ENCODE measurements at places on chromosomes 1 and 21.
A peak's percentile ranks its signal among the peaks of the same experiment; 100 is the strongest.

DNA sequence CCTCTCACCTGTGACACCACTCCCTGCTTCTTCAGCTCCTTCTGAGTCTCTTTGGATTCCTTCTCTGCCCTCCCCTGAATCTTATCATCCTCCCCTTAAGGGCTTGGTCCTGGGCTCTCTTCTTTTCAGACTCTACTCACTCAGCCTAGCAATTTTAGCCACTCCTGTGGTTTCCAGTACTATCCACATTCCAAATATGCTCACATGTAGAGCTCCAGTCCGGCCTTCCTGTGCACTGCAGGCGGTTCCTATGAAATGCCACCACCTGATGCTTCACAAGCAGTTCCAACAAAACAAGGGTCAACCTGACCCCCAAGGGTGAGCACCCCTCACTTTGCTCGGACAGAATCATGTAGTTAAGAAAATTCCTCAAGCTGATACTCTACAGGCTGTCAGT, 35.9 kb downstream of the MAB21L3 start:
- DNase-seq, result no peak
- no peak overlapping the region for H3K4me3 ChIP-seq
- H3K36me3 ChIP-seq, result no peaks in the 10 kb centered on the region
- H3K27ac ChIP-seq, result no peak overlapping the region
- peaks cover 5% of the 10 kb centered on the region for H3K4me1 ChIP-seq

DNA sequence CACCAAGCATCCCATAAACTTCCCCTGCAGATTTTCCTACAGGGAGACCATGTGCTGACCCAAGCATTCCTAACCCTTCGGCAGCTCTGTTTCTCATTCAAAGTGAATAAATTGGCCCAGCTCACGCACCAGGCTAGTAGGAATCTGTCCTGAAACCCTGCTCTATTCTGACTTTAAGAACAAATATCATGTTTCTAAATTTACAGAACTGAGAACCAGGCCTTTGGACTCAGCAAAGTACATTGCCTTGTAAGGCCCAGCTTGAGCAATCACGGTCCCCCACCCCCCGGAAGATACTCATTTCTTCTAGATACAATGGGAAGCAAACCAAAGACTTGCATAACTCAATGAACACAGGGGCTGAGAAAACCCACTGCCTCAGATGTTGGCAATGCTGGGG, 160.1 kb upstream of the NFIA start:
- DNase-seq, result no peak
- peaks cover 4% of the 10 kb centered on the region for H3K4me1 ChIP-seq
- no peak overlapping the region for H3K4me3 ChIP-seq

- no peak overlapping the region for H3K27ac ChIP-seq
- H3K4me3 ChIP-seq, result no peak overlapping the region
- DNase-seq, result no peak
- H3K36me3 ChIP-seq, result no peaks in the 10 kb centered on the region
Measured at GRCh38 chr1:207965392-207966387, 54.8 kb upstream of the CD34 start.

DNA sequence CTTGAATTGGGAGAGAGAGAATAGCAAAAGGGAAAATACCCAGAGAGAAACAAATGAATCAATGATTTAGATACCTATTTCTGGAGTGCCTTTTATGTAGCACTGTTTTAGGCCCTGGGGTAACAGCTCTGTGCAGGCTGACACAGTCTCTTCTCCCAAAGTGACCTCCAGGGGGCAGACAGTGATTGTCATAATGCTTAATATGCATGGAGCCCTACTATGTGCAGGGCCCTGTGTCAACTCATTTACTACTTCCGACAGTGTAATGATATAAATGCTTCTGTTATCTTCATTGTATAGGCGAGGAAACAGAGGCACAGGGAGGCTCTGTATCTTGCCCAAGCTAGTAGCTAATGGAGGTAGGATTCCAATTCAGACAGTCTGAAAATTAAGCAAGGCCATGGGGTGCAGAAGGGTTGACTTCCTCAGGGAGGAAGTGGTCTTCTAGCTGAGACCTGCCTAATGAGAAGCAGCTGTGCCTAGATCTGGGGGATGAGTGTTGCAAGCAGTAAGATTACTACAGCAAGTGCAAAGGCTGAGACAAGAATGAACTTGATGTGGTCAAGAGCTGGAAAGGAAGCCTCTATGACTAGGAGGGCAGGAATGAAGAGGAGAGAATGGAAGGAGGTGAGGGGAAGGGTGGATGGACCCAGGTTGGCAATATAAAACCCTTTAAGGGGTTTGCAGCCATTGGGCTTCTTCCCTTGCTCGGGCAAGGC, 16.2 kb upstream of the SERINC2 start:
- H3K4me1 ChIP-seq, result peaks cover 12% of the 10 kb centered on the region
- H3K27me3 ChIP-seq, result no peaks in the 10 kb centered on the region
- H3K4me3 ChIP-seq, result no peak overlapping the region

DNA sequence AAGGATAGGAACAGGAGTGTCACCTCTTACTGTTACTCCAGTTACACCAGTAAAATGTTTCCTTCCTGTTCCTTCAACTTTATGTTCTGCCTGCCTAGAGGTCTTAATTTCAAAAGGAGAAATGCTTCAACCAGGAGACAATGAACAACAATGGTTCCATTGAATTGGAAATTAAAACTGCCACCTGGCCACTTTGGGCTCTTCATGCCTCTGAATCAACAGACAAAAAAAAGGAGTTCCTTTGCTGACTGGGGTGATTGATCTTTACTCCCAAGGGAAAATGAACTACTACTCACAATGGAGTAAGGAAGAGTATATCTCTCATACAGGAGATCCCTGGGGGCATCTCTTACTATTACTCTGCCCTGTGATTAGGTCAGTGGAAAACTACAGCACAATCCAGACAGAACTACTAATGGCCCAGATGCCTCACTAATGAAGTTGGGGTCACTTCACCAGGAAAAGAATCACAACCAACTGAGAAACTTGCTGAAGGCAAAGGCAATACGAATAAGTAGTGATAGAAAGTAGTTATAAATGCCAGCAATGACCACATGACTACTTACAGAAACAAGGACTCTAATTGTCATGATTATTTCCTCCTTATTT, 76.6 kb upstream of the PRDX6 start:
- H3K4me1 ChIP-seq, result peaks cover 4% of the 10 kb centered on the region
- no peak for DNase-seq
- no peak overlapping the region for H3K27ac ChIP-seq
- H3K4me3 ChIP-seq, result no peak overlapping the region
- no peaks in the 10 kb centered on the region for H3K36me3 ChIP-seq

- H3K36me3 ChIP-seq, result no peaks in the 10 kb centered on the region
- peaks cover 56% of the 10 kb centered on the region for H3K27me3 ChIP-seq
- DNase-seq, result no peak
- no peaks in the 10 kb centered on the region for H3K4me1 ChIP-seq
- H3K27ac ChIP-seq, result no peak overlapping the region
- no peak overlapping the region for H3K4me3 ChIP-seq
Measured at GRCh38 chr1:22376001-22376400, 75.7 kb upstream of the ZBTB40 start.

GRCh38 chr1:76640092-76640491, 227.2 kb upstream of the ST6GALNAC5 start:
- no peaks in the 10 kb centered on the region for H3K4me1 ChIP-seq
- peak; percentile 11 for DNase-seq
- H3K27me3 ChIP-seq, result no peaks in the 10 kb centered on the region
- no peaks in the 10 kb centered on the region for H3K36me3 ChIP-seq
- H3K4me3 ChIP-seq, result no peak overlapping the region
- H3K27ac ChIP-seq, result no peak overlapping the region

All from common myeloid progenitor, CD34-positive (primary cell).